Activated B cell treated with CpG ODN at 0.5 μM for 24 hours (primary cell): ENCODE measurements at places on chromosomes 3 and 15.

GRCh38 chr3:7166460-7166859 is 305.5 kb downstream of the GRM7 start:
- DNase-seq, result no peak

- DNase-seq, result no peak
Observed at GRCh38 chr3:27669591-27669990, 52.5 kb downstream of the EOMES start.

GRCh38 chr3:31462050-31462569 is 70.6 kb upstream of the STT3B start:
- DNase-seq, result no peak

- DNase-seq, result no peak
Observed at GRCh38 chr3:195020921-195021320, 250.0 kb downstream of the XXYLT1 start.

- no peak for DNase-seq
Observed at GRCh38 chr15:74337146-74337545, 30.3 kb downstream of the CYP11A1 start.

DNA sequence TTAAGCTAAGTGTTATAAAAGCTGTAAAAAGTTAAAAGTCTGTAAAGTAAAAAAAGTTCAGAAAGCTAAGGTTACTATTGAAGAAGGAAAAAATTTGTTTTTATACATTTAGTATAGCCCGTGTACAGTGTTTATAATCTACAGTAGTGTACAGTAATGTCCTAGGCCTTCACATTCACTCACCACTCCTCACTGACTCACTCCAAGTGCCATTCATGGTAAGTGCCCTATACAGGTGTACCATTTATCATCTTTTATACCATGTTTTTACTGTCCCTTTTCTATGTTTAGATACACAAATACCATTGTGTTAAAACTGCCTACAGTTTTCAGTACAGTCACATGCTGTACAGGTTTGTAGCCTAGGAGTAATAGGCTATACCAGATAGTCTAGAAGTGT is 8.8 kb downstream of the CCDC71 start:
- no peak for DNase-seq

- no peak for DNase-seq
Observed at GRCh38 chr15:63752075-63752684, 81.6 kb downstream of the HERC1 start.

DNA sequence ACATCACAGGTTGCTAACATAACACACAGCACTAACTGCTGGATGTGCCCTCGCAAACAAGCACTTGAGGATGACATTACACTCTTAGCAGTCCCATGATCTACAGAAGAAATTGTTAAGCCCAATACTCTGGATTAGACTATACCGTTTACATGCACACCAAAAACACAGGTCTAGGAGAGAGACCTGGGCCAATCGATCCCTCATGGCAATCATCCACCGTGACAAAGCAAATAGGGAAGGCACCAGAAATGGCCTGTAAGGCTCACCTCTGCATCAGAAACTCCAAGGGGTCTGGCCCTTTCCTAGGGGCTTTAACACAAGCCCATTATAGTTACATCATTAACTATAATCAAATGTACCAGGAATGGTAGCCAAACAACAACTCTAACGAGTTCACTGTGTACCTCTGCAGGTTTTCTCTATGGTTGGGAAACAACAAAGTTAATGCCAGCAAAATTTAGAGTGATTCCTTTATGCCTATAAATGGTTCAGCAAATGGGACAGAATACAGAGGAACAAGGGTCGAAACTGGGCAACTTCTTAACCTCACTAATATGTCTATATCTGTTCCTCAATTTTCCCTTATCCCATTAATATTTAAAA is 18.5 kb downstream of the TRANK1 start:
- DNase-seq, result no peak

GRCh38 chr15:70856177-70856883 is 2.4 kb upstream of the LARP6 start:
- DNase-seq, result no peak

GRCh38 chr3:25843332-25843731 is 53.4 kb downstream of the OXSM start:
- DNase-seq, result no peak

- DNase-seq, result no peak
Observed at GRCh38 chr3:154095832-154096421, 25.3 kb upstream of the ARHGEF26 start.

DNA sequence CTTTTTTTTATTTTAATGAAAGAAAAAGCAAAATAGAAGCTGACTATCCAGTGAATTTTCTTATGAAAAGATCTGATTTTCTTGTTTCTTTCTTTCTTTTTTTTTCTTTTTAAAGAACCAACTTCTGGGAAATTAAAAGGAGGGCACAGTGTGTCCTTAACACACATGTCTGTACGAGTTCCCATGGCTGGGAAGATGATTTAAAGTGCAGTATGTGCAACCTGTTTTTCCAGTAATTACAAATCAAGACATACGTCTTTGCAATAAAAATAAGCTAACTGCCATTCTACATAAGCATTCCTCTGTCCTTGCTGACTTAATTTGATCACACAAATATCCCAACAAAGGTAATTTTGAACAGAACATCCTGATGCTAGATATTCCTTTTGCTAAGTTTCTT is 416.1 kb downstream of the ROBO1 start:
- no peak for DNase-seq

DNA sequence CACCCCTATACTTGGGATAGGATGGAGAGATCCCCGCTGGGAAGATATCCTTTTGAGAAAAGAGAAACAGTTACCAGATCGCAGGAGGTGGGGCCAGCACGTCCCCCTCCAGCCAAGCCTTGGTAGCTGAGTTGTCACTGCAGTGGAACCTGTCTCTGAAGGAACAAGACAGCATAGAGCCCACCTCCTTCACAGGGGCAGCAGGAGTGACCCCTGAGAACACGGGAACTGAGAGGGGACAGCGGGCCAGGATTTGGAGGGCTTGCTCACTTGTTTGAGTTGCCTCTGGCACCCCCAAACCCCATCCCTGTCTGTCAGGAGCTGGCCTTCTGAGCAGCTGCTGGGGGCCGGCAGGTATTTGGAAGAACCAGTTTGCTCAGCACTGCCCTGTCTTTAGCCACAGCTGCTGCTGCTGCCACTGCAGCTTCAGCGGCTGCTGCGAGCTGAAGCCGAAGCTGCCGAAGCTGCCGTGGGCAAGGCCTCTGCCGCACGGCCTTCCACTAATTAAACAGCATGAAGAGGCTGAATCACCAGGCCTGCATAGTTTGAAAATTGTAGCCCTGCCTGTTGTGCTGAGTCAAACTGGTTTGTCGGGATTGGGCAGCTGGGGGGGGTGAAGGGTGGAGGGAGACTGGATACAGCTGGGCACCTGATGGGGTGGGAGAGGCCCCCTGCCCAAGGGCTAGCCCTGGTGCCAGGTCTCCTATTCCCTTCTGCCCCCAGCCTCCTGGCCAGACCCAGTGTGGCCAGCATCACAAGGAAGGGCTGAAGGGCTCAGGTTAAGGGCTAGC is 4.0 kb downstream of the EPHB3 start:
- DNase-seq, result no peak

DNA sequence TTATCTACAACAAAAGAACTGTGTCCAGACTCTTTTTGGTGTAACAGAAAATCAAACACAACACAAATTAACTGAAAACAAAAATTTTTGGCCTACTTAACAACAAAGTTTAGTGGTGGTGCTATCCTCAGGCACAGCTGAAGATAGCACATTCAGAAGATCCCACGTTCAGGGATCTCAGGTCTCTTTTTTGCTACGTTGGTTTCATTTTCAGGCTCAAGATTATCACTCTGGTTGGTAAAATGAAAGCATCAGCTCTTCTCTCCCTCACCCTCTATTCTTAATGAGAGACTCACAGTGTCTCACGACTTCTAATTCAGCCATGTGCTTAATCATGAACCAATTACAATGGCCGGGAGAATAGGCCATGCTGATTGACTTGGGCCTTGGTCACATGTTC is 146.9 kb upstream of the PTPRG start:
- DNase-seq, result no peak
